ENCODE measurements at places on chromosomes 16 and 17.

GRCh38 chr17:44360826-44361225 lies 2.8 kb downstream of the FAM171A2 start:
- DNase-seq, result no peak

DNA sequence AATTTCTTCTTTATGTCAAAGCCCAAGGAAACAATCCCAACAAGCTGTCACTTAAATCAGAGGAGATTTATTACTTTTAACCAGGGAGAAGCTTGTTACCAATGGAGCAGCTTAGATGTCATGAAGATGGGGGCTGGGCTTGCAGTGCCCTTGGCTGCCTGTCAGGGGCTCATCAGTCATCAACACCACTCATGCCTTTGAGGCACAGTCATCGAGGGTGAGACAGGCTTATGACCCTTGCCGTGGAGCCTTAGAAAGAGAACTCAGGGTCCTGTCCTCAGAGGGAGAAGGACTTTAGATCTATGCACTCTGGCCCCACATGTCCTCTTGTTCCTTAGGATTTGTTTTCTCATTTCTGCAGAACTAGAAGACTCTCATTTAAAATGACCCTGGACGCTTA lies 318.3 kb downstream of the CBLN1 start:
- DNase-seq, result peak; percentile 32

DNA sequence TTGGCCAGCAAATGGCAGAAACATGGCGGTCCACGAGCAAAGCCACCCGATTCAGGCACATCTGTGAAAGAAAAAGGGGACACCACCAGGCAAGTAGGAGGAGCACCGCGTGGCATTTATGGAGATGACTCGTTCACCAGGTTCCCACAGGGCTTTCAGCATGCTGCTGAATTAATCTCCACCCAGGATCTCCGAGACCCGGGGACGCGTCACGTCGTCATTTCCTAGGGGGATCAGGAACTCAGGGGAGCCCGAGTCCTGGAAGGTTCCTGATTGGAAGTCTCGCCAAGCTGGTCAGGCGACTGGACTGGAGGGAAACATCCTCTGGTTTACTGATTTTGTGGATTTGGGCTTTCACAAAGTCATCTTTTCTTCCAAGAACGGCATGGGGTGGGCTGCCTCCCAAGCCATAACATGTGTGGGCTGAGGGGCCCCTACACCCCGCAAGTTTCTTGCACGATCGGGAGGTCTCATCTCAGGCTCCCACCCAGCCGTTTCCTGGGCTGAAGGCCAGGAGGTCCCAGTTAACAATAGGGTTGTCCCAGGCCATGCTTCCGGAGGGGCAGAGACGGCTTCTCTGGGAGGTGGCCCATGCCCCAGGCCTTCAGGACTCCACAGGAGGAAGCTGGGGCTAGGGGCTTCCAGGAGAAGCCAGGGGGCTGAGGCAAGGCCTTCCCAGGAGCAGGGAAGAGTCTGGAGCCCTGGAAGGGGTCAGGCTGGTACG lies 645 bp downstream of the DNAH17 start:
- DNase-seq, result no peak

DNA sequence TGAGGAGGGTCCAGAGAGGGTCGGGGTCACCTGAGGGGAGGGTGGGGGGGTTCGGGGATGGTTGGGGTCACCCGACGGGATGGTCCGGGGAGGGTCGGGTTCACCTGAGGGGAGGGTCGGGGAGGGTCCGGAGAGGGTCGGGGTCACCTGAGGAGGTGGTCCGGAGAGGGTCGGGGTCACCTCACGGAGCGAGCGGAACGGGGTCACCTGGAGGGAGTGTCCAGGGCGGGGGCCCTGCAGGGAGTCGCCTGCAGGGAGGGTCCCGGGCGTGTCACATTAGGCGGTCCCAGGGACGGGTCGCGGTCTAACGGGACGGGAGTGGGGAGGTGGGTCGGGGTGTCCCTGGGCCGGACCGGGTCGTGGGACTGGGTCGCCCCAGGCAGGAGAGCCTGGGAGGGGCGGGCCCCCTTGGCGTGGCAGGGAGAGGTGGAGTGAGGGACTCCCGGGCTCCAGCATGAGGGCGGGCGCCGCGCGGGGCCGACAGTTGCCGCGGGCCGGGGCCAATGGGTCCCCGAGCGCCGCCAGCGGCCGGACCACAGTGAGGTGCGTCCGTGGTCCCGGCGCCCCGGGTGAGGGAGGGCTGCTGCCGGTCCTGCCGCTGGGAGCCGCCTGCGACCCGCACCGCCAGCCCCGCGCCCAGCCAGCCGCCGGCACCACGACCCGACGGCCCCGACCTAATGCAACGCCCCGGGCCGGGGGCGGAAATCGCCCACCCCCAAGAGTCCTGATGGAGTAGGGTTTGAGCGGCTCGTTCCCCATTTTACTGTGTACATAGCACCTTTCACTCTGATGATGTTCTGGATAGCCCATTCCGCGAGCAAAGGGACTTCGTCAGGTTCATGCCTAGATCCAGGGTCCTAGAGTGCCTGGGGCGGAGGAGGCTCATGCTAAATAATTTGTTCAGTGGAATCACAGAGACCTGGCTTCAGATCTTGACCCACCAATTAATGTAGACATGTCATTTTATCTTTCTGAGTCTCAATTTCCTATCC lies 1.2 kb upstream of the ABCA3 start:
- DNase-seq, result no peak

DNA sequence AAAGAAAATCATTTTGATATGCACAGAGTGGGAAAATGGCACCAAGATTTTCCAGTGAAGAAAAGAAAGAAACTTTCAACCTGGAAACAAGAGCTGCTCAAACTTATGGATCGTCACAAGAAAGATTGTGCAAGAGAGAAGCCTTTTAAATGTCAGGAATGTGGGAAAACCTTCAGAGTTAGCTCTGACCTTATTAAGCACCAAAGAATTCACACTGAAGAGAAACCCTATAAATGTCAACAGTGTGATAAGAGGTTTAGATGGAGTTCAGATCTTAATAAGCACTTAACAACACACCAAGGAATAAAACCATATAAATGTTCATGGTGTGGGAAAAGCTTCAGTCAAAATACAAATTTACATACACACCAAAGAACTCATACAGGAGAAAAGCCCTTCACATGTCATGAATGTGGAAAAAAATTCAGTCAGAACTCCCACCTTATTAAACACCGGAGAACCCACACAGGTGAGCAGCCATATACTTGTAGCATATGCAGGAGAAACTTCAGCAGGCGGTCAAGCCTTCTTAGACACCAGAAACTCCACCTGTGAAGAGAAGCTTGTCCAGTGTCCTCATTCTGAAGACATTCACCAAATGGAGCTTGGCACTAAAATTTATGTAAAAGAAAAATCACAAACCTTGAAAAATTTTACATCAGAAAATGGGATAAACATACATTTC lies 12.2 kb downstream of the ZNF75A start:
- no peak for DNase-seq

- no peak for DNase-seq
Measured at GRCh38 chr17:6670571-6670970, 19.0 kb downstream of the C17orf100 start.

- DNase-seq, result no peak
Measured at GRCh38 chr17:27551701-27552248, 79.2 kb upstream of the LGALS9 start.

DNA sequence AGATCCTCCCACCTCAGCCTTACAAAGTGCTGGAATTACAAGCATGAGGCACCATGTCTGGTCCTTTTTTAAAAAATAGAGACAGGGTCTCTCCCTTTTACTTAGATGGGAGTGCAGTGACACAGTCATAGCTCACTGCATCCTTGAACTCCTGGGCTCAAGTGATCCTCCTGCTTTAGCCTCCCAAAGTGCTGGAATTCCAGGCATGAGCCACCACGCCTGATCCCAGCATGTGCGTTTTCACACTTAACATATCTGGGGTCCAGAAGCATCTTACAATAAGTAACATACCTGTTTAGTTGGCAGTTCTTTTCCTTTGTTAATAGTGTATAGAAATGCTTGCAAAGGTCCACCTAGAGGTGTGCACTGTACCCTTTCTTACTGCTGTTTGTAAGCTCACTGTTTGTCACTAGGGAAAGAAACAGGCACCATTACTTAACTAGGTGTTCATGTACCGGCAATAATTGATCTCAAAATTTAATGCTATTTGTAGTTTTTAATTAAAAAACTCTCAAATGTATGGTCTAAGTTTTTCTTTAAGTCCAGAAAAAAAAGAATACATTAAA lies 221.7 kb downstream of the RPTOR start:
- no peak for DNase-seq

DNA sequence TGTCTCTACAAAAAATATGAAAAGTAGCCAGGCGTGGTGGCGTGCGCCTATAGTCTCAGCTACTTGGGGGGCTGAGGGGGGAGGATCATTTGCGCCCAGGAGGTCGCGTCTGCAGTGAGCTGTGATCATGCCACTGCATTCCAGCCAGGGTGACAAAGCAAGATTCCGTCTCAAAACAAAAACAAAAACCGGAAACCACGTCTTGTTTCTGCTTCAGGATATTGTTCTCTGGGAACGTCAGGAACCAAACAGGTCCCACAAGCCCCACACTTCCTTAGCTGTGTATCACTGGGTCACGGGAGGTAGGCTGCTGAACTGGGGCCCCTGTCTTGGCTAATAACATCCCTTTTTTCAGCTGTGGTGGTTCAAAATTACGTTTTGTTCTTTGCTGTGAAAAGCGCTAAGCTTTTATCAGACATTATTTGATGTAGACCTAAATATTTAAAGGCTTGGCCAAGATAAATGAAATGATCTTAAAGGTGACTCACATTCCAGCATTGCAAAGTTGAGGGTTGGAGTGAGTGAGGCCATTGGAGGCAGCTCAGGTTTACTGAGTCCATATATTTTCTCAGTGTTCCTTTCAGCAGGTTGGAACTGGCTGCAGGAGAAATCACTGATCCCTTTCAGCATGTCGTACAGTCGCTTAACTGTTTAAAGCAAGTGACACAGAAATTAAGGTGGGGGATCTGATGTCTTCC lies 16.4 kb upstream of the SEC14L1 start:
- no peak for DNase-seq

Measured in AG20443 (cell line).